ENCODE measurements at places on chromosomes 7 and 10. TPM values are rescaled to one million over a fixed set of nuclear protein-coding genes. Genes with fewer than 3 reads are reported as not detected.

Gene TEX47
- total RNA-seq, result not detected

Gene ZNF804B
- total RNA-seq, result not detected

Gene FOXK1
- 38.6 TPM for total RNA-seq

- DNase-seq, result no peak
Observed at GRCh38 chr10:33594475-33594874, 260.0 kb upstream of the NRP1 start.

GRCh38 chr7:40402661-40403060 is 267.9 kb downstream of the SUGCT start:
- DNase-seq, result no peak

DNA sequence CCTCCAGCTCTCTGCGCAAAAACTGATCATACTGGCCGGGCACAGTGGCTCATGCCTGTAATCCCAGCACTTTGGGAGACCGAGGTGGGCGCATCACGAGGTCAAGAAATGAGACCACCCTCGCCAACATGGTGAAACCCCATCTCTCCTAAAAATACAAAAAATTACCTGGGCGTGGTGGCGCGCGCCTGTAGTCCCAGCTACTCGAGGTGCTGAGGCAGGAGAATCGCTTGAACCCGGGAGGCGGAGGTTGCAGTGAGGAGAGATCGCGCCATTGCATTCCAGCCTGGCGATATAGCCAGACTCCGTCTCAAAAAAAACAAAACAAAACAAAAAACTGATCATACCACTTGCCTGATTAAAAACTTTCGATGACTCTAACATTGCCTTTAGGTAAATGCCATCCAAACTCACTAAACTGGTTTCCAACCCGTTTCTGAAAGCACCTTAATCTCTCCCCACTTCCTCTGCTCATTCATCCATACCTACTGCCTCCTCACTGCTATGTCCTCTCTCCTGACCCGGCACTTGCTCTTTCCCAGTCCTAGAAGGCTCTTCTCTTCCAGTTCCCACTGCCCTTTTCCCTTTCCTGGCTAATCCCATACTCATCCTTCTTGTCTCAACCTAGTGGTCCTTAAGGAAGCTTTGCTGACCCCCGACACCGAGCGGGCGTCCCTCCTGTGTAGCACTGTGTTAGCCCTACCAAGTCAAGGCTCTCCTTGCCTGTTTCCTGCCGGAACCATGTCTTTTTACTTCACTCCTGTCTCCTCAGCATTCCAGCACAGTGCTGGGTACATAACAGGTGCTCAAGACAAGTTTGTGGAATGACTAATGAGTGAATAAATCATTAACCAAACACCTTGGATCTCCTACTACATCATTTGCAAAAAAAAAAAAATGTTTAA is 686 bp upstream of the MIOS start:
- DNase-seq, result no peak

DNA sequence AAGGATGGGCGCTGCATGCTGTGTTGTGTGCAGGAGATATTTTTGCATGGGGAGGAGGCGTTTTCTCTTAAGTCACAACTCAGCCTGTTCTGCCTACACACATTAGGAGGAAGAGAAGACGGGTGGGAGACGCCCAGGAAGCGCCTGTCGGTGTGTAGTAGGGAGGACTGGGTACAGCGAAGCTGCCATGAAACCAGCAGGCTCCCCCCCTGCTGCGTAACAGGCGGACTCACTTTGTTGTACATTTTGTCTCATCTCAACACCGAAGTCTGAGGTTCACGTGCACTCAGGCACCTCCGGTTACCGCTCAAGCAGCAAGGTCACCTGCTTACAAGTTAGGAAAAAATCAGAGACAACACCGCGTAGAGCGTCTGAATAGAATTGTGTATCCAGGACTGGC is 56.3 kb downstream of the CRTAC1 start:
- DNase-seq, result no peak

DNA sequence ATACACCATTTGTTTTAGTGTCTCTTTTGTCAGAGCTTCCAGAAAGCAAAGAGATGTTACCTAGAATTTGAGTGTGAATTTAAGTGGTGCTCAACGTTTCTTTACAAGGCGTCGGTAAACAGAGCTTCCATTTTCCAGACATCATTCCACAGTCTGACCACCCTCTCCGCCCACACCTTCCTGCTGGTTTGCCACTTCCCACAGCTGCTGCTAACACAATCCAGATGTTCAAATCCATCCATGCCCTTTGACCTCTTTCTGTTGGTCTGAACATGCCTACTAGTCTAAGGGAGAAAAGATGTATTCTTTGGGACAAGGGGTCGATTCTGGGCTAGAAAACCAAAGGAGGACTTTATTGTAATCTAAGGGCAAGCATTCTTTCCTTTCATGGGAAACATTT is 86.1 kb downstream of the FAM107B start:
- no peak for DNase-seq

- DNase-seq, result no peak
Observed at GRCh38 chr7:86768967-86769760, 125.5 kb downstream of the GRM3 start.
